ENCODE measurements at places on chromosomes 11 and 22.

GRCh38 chr22:42313204-42313603, 42.8 kb upstream of the TCF20 start:
- no peak for DNase-seq

GRCh38 chr11:34656062-34656720, 35.3 kb downstream of the EHF start:
- no peak for DNase-seq

DNA sequence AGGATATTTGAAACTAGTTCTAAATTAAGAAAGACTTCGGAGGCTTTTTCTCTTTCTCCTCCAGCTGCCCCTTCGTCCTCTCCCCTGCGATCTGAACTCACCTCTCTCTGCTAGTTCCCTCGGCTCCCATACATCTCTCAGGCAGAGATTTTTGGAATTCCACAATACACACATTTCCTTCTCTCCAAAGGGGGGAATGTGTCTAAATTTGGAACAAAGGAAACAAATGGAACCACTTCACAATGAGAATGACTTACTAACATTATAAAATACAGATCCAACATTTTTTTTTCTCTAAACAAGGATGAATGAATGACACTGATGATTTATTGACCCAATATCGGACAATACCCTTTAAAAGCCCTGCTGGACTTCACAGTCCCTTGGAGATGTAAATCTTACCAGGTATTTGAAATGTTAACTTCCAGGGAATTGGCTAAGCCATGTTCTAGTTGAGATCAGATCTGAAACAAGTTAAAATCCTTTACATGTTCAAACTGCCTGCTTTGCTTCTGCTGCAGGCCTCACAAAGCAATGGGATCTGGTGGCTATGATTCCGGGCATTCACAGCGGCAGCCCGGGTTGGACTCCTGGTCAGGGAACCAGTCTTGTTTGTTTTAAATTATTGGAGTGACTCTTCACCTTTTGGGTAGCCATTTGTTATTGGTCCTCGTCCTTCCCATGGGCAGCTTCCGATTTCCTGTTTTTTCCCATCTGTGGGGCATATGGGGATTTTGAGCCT, 20.5 kb upstream of the GSTP1 start:
- DNase-seq = no peak

DNA sequence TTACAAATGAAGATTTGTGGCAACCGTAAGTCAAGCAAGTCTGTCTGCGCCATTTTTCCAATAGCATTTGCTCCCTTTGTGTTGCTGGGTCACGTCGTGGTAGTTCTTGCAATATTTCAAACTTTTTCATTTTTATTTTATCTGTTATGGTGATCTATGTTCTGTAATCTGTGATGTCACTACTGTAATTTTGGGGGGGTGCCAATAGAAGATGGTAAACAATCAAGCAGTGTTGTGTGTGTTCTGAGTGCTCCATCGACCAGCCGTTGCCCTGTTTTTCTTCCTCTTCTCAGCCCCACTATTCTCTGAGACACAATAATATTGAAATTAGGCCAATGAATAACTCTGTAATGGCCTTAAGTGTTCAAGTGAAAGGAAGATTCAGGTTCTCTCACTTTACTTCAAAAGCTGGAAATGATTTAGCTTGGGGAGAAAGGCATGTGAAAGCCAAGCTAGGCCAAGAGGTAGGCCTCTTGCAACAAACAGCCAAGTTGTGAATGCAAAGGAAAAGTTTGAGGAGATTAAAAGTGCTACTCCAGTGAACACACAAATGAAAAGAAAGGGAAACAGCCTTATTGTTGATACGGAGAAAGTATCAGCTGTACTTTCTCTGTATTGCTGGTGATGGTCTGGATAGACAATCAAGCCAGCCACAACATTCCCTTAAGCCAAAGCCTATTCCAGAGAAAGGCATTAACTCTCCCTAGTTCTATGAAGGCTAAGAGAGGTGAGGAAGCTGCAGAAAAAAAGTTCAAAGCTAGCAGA, 7.5 kb downstream of the ZC3H12C start:
- DNase-seq = no peak

- DNase-seq = peak; percentile 95
Measured at GRCh38 chr11:118911880-118912741, 13.6 kb downstream of the BCL9L start.

DNA sequence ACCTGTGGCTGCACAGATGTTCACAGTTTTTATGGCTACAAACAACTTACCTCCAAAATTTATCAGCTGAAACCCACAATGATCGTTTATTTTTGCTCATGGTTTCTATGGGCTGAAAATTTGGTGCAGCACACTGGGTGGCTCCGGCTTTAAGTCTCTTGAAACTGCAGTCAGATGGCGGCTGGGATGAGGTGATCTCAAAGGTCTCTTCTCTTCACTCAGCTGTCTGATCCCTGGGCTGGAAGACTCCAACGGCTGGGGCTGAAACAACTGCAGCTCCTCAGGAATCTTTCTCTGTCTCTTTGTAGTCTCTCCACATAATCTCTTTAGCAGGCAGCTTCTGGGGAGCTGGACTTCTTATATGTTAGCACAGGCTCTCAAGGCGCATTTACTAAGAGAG, 117.3 kb upstream of the FAT3 start:
- DNase-seq = no peak

GRCh38 chr11:100445231-100445735, 241.8 kb upstream of the ARHGAP42 start:
- DNase-seq = no peak

GRCh38 chr11:36088266-36088972, 144.6 kb downstream of the LDLRAD3 start:
- no peak for DNase-seq

DNA sequence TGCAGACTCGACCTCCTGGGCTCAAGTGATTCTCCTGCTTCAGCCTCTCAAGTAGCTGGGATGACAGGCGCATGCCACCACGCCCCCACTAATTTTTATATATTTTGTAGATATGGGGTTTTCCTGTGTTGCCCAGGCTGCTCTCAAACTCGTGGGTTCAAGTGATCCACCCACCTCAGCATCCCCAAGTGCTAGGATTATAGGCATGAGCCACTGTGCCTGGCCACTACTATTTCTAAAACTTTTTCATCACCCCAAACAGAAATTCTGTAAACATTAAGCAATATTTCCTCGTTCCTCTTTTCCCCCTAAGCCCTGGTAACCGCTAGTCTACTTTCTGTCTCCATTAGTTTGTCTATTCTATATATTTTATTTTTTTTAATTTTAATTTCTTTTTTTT, 9.0 kb upstream of the ATG16L2 start:
- no peak for DNase-seq

Measured in chondrocyte (in vitro differentiated cells).